SW 1271 (cell line): ENCODE measurements at places on chromosomes 3 and 15.

- DNase-seq, result no peak
Measured at GRCh38 chr15:22939051-22939450, 41.1 kb downstream of the CYFIP1 start.

DNA sequence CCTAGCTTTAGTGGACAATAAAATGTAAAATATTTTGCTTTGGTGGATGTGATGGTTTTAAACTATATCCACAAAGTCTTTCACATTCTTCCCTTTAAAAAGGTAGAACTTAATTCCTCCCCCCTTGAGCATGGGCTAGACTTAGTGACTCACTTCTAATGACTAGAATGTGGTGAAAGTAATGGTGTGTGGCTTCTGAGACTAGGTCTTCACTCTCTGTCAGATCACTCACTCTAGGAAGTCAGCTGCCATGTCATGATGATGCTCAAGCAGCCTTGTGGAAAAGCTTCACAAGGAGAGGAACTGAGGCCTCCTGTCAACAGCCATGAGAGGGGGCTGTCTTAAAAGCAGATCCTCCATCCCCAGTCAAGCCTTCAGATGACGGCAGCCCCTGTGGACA, 4.2 kb downstream of the LRRC2 start:
- DNase-seq, result no peak

DNA sequence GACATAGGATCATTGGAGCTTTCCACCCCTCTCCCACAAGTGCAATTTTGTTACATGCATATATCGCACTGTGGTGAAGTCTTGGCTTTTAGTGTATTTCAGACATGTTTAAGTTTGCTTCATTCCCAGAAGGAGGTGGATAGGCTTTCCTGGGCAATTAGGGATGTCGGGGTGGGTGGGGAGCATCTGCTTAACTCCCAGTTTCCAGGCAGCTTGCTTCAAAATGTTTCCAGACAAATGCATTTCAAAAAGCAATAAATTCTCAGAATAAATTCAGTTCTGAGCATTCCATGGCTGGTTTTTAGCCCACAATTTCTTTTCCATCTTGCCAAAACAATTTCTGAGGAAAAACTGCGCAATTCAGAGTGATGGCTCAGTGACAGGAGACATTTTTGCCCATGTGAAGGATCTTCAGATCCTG, 227.7 kb upstream of the ZPLD1 start:
- no peak for DNase-seq

- DNase-seq, result no peak
Measured at GRCh38 chr15:63246691-63247469, 30.5 kb upstream of the APH1B start.

DNA sequence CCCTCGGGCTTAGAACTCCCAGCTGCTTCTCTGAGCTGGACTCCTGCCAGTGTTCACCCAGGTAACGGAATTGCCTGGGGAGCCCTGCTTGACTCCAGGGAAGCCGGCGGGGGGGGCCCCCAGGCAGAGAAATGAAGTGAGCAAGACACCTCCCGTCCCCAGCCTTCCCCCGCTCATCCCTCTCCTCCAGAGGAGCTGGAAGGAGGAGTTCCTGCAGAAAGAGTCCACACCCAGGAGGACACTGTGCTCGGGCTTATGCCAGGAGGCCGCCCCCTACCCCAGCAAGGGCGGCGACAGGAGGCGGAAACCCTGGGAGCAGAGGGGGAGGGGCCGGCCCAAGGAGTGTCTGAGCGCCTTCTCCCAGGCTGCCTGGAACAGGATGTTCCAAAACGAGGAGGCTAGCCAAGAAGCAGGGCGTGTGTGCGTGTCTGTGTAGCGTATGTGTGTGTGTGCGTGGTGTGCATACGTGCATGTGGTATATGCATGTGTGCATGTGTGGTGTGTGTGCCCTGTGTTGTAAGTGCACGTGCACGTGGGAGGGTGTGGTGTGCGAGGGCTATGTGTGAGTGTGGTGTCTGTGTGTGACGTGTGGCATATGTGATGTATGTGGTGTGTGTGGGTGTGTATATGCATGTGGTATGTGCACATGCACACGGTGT, 511.3 kb downstream of the SHQ1 start:
- DNase-seq, result no peak

DNA sequence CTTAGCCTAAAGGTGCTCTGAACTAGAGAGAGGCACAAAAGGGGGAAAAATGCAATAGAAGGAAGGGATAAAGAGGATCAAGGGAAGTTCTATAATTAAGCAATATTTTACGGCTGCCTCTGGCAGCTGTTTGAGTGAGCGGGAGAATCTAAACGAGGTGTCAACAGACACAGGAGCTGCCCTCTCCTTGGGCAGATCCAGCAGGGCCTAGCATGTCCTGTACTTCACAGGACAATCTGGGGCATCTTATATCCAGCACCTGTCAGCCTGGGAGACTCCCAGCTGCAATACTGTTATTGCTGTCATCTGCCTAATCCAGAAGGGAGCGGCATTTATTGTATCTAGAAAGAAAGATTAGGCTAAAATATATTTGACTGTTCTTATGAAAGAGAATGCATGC, 68.9 kb downstream of the WWTR1 start:
- no peak for DNase-seq

DNA sequence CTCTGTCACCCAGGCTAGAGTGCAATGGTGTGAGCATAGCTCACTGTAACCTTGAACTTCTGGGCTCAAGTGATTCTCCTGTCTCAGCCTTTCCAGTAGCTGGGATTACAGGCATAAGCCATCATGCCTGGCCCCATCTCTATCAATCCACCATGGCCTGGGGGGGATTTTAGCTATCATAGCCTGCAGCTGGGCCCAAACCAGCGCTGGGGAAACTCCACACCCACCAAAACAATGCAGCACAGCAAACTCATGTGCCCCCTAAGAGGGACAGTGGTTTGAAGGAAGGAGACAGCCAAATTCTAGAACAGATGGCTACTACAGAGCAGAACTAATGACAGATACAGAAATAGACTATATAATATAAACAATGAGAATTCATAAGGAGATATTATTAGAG, 13.8 kb upstream of the NSMCE3 start:
- DNase-seq, result no peak

DNA sequence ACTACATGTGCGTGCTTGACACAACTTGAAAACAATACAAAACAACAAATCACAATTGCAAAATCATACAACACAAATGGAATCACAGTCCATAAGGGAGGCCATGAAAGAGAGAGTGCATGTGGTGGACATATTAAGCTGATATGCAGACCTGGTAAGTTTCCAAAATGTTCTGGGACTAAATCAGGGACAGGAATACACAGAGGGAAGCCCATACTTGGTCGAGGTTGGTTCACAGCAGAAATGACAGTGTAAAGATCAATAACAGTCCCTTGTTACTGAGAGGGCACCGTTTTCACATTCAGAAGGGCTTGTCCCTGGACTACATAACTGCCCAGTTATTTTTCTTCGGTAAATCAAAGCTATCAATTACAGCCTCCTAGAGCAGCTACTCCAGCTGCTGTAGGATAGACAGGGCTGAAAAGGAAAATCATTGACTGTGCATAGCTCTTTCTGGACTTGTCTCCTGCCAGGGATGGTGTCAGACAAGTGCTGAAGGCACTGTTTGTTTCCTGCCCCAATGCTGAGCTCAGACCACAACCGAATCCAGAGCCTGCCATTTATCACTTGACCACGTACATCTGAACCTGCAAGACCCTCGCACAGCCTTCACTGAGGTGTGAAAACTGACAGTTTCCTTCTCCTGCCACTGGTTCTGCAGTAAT, 79.5 kb upstream of the KCNMB2 start:
- DNase-seq, result no peak

DNA sequence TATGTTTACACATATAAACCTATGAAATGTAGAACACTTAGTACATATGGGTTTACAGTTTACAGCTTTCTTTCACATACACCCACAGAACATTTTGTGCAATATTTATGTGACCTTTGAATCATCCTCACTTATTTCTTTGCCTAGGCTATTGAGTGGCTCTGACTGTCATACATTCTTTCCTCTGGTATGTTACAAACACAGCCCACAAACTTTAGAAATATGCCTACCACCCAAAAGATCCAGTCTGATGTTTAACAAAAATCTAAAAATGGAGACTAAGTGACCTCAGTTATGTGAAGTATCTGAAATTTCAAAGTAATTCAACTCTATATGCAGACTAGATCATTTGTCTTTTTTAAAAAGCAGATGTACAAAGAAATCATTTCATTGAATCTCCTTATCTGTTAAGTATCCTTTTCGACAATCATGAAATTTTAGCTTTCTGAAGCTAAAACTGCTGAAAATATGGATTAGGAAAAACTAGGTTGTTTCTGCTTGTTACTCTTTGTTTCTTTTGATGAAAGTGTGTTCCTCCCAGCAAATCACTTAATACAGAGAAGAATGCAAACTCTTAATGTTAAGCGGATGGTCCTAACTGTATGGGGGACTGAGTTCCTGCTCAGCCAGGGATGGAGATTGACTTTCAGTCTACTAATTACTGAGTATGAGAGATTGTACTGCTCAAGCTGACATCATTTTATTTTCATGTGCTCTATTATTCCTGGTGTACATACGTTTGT, 27.7 kb downstream of the CCDC54 start:
- DNase-seq, result no peak

- no peak for DNase-seq
Measured at GRCh38 chr3:147934451-147935180, 525.5 kb downstream of the ZIC1 start.

DNA sequence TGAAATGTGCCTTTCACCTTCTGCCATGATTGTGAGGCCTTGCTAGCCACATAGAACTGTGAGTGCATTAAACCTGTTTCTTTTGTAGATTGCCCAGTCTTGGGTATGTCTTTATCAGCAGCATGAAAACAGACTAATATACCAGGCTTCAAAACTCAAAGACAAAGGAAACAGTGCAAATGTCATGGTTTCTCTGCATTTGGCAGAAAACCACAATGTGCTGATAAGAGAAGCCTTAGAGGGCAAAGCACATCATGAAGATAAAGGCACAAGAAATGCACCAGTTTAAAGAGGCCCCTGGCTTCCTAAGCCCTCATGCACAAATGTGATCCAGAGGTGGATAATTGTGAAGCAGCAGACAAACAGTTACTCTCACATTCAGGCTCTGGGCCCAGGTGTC, 259.2 kb downstream of the CPNE4 start:
- no peak for DNase-seq

GRCh38 chr3:98903099-98903498, 1.6 kb upstream of the DCBLD2 start:
- DNase-seq, result no peak
